ENCODE measurements at places on chromosomes 3 and 15. TPM values are rescaled to one million over a fixed set of nuclear protein-coding genes. Genes with fewer than 3 reads are reported as not detected.

TGM4 gene
- 0.22 TPM for polyA plus RNA-seq

C2CD4A gene
- polyA plus RNA-seq = 0.71 TPM

LXN gene
- polyA plus RNA-seq = 51.2 TPM

ZPLD1 gene
- polyA plus RNA-seq = not detected

KLHL40 gene
- polyA plus RNA-seq = 0.41 TPM

PLA2G4D gene
- polyA plus RNA-seq = 0.34 TPM

IL17RD gene
- 0.85 TPM for polyA plus RNA-seq

IFT122 gene
- polyA plus RNA-seq = 14.1 TPM

TERC gene
- polyA plus RNA-seq = not detected

FGF7 gene
- 3.1 TPM for polyA plus RNA-seq

AHSG gene
- polyA plus RNA-seq = not detected

FOXL2 gene
- not detected for polyA plus RNA-seq

FMN1 gene
- 0.55 TPM for polyA plus RNA-seq

CHRD gene
- 10.1 TPM for polyA plus RNA-seq

CCK gene
- polyA plus RNA-seq = not detected

CCDC54 gene
- not detected for polyA plus RNA-seq

CRYGS gene
- 1.4 TPM for polyA plus RNA-seq

DPPA4 gene
- not detected for polyA plus RNA-seq

PRKCI gene
- 12.8 TPM for polyA plus RNA-seq

NEK10 gene
- polyA plus RNA-seq = 0.34 TPM

SLC2A2 gene
- polyA plus RNA-seq = not detected

QARS1 gene
- 189 TPM for polyA plus RNA-seq

ACSBG1 gene
- polyA plus RNA-seq = 0.09 TPM

AADACL2 gene
- 0.21 TPM for polyA plus RNA-seq

GHSR gene
- polyA plus RNA-seq = not detected

CLDN16 gene
- 0.28 TPM for polyA plus RNA-seq

GOLGA8S gene
- polyA plus RNA-seq = 0.18 TPM

XCR1 gene
- 0.06 TPM for polyA plus RNA-seq

Data from adipose tissue (tissue), 3 donors.